IMR-90 (cell line): ENCODE measurements at places on chromosomes 3 and 15. TPM values are rescaled to one million over a fixed set of nuclear protein-coding genes. Genes with fewer than 3 reads are reported as not detected.
A peak's percentile ranks its signal among the peaks of the same experiment; 100 is the strongest.

The SYNPR gene
- polyA plus RNA-seq = not detected in 2 replicates

The C3orf22 gene
- polyA plus RNA-seq = not detected in 2 replicates

The GRIP2 gene
- 0.05 and 0.17 TPM in 2 replicates for polyA plus RNA-seq

The KLF15 gene
- polyA plus RNA-seq = 0.14 and 0.24 TPM in 2 replicates

The P2RY14 gene
- polyA plus RNA-seq = not detected in 2 replicates

- peak; percentile 46 for DNase-seq
- H3K4me1 ChIP-seq = peaks cover 15% of the 10 kb centered on the region
- no peak overlapping the region for H3K27ac ChIP-seq
- H3K4me3 ChIP-seq = no peak overlapping the region
Observed at GRCh38 chr3:157077565-157077991, 82.4 kb downstream of the CCNL1 start.

DNA sequence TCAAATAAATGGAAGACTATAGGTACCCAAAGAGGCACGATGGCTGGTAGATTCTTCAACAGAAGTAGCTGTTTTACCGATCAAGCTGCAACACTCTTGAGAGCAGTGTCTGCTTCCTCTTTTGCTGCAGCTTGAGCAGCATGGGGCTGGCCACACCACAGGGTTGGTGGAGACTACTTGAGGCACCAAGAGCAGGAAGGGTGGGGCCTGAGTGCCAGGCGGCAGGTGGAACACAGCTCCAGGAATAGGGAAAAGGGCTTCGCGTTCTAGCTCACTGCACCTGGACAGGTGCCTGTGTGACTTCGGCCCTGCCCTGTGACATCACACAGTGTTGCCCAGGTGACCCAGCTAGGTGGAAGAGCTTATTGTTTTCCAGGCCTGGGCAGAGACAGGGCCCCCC lies at the start of gene CCDC33:
CCDC33 (plus strand) TSS at position 365 of the 400 bp plus-strand sequence. CDS start 394 bp downstream, outside the sequence.
- H3K4me3 ChIP-seq = no peak within 1 kb of the TSS
- H3K36me3 ChIP-seq = no peaks in the 10 kb centered on the region
- no peak for DNase-seq
- peaks cover 42% of the 10 kb centered on the region for H3K27me3 ChIP-seq

DNA sequence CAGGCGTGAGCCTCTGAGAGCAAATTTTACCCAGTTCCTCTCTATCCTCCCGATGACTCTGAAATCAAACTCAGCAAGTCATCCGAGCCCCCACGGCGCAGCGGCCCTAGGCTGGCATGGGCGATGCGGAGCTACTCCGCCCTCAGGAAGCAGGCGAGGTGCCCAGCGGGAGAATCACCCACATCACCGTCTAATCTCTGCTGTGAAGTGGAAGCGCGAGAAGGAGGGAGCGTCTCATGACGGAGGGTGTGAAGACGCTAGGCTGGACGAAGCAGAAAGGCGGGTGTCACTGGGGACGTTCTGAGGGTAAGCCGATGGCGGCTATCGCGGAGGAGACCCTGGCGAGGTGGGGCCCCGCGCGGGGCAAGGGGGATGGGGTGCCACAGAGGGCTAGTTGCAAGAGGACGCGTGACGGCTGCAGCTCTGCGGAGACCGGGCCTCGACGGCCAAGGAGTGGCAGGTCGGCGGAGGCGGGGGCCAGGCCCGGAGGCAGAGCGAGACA lies 9.1 kb upstream of the GNAI2 start:
- peak overlapping the region; percentile 42 for H3K4me3 ChIP-seq
- DNase-seq = no peak
- H3K4me1 ChIP-seq = peaks cover 7% of the 10 kb centered on the region
- no peaks in the 10 kb centered on the region for H3K36me3 ChIP-seq
- H3K27me3 ChIP-seq = peaks cover 3% of the 10 kb centered on the region; the same call in 1 of the 2 replicates

DNA sequence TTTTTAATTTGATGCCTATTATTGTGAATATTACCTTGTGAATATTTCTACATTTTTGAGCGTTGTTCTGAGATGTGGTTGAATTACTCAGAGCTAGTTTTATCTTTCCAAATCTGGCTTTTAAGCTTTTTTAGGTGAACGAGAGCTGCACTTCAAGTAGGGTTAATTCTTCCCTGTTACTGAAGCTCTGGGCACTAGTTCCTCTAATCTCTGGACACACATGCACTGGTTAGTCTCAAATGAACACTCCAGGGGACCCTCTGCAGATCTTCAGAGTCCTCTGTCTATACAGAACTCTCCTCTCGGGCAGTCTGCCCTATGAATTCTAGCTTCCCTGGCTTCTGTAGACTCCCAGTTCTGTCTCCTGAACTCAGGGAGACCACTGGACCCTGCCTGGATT lies 237.5 kb upstream of the TBC1D5 start:
- no peak overlapping the region for H3K27ac ChIP-seq
- H3K4me3 ChIP-seq = no peak overlapping the region
- no peaks in the 10 kb centered on the region for H3K36me3 ChIP-seq
- DNase-seq = no peak
- H3K27me3 ChIP-seq = no peaks in the 10 kb centered on the region

DNA sequence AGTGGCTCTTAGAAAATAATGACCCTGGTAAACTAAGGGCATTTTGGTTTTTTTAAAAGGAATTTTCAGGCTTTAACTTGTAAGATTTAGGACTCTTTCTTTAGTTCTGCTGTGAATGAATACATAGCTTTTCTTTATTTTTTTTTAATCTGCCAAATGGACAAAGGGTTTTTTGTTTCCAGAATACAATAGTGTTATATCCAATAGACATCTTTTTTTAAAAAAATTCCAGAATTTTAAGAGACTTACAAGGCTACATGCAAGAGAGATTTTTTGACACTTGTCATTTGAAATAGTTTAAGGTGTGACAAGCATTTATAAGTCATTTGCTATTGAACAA lies 38.1 kb downstream of the SETMAR start:
- H3K27me3 ChIP-seq = no peaks in the 10 kb centered on the region
- no peaks in the 10 kb centered on the region for H3K36me3 ChIP-seq
- no peak overlapping the region for H3K27ac ChIP-seq
- H3K4me3 ChIP-seq = no peak overlapping the region
- peaks cover 10% of the 10 kb centered on the region for H3K4me1 ChIP-seq

GRCh38 chr15:35312344-35312743 lies 227.2 kb upstream of the NANOGP8 start:
- no peaks in the 10 kb centered on the region for H3K36me3 ChIP-seq
- no peak overlapping the region for H3K4me3 ChIP-seq
- DNase-seq = no peak
- H3K27me3 ChIP-seq = no peaks in the 10 kb centered on the region
- H3K27ac ChIP-seq = no peak overlapping the region

DNA sequence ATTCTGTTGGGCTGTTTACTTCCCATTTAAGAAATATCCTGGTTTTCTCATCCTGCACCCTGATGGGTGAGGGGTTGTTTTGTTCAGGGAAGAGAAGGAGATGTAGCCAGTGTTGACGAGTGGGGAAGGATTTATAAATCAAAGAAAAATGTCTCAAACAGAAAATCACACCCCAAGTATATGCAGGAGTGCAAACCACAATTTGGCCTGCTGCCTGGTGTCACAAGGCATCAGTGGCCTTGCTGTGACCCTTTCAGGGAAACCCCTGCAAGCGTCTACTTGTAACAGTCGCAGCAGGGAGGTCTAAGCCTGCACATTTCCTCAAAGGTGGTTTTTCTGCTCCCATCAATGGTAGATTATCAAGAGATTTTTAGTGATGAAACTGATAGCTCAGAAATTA lies 132.6 kb upstream of the LRRN1 start:
- no peak overlapping the region for H3K27ac ChIP-seq
- no peak overlapping the region for H3K4me3 ChIP-seq
- no peaks in the 10 kb centered on the region for H3K36me3 ChIP-seq
- DNase-seq = no peak
- no peaks in the 10 kb centered on the region for H3K27me3 ChIP-seq
- H3K4me1 ChIP-seq = no peaks in the 10 kb centered on the region

DNA sequence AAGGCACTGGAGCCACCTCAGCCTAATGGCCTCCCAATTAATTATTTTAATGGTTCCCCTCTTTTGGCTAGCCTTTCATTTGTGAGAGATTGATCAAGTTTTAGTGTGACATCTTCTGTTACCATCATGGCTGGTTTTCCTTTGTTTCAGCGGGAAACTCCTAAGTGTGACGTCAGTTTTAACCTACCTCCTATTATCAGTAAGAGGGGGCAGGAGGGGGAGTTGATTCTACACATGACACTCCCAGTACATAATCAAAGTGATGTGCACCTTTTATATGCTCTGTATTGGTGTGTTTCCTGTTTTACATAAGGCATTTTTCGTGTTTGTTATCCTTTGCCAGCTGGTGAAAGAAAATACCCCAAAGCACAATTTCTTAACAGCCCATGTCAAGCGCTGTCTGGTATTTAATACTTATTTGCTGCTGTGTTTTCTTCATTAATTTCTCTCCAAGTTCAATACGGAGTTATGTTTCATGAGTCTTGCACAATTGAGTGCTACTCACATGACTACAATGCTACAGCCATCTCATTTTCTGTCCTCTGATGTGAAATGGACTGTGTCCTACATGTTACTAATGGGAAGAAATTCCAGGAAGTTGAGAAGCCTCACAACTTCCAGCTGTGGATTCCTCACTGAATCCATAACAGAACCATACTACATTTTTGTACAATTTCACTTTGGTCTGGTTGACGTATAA lies 52.2 kb upstream of the POLR2M start:
- H3K27ac ChIP-seq = no peak overlapping the region
- no peak overlapping the region for H3K4me3 ChIP-seq
- peak; percentile 27 for DNase-seq
- H3K27me3 ChIP-seq = peaks cover 2% of the 10 kb centered on the region
- no peaks in the 10 kb centered on the region for H3K4me1 ChIP-seq
- H3K36me3 ChIP-seq = no peaks in the 10 kb centered on the region

DNA sequence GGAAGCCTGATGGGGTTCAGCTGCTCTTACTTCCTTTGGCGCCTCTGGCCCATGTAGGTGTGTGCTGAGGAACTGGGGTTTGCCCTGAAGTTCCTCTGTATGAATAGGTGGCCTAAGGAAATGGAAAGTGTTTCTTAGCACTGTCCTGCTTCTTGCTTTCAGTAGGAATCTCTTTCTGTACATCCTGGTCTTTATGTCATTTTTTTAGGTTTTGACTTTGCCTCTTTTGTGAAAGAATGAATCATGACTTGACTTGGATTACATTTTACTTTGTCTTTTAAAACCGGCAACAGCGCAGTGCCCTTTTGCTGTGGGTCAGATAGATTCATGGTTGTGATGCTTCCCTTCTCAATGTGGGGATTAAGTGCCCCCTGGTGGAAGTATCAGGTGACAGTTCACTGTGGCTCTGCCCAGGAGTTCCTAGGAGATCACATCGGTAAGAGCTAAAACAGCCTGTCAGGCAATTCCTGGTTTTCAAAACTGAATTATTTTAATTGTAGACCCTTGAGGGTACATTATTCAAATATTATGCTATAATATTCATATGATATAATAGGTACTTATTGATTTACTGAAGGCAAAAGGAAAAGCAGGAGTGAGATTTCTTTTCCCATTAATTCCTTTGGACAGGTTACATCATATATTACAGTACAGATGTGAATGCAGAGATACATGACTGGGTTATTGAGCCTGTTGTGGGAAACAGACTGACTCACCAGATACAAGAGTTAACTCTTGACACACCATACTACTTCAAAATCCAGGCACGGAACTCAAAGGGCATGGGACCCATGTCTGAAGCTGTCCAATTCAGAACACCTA lies 95.4 kb downstream of the HCN4 start:
- peak; percentile 67 for DNase-seq
- no peaks in the 10 kb centered on the region for H3K27me3 ChIP-seq

GRCh38 chr3:128486681-128487537 lies 6.1 kb downstream of the GATA2 start:
- peak overlapping the region; percentile 89 for H3K4me3 ChIP-seq
- peaks cover 23% of the 10 kb centered on the region; the same call in 1 of the 2 replicates for H3K27me3 ChIP-seq
- H3K36me3 ChIP-seq = peaks cover 6% of the 10 kb centered on the region
- DNase-seq = peak; percentile 41

- no peak overlapping the region for H3K27ac ChIP-seq
- H3K4me1 ChIP-seq = no peaks in the 10 kb centered on the region
- no peak for DNase-seq
- no peak overlapping the region for H3K4me3 ChIP-seq
- no peaks in the 10 kb centered on the region for H3K27me3 ChIP-seq
- H3K36me3 ChIP-seq = no peaks in the 10 kb centered on the region
Observed at GRCh38 chr15:97730315-97730714, 230.2 kb upstream of the ARRDC4 start.
